Right forelimb (tissue), 1 donor: ENCODE measurements at places on chromosomes 11 and 22.

DNA sequence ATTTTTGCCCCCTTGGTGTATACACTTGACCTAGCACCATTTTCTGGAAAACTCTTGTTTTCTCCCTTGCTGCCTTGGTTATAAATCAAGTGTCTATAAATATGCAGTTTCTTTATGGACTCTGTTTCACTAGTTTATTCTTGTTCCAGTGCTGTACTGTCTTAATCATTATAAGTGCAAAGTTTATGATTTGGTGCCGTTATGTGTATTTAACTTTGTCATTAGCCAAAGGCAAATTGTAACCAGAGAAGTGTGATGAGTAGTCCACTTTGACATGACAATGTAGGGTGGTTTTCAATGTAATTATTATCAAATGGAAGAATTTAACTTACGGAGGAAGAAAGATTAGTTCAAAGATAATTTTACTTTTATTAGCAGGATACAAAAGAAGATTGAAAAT is 40.3 kb downstream of the SPECC1L start:
- no peak for DNase-seq

DNA sequence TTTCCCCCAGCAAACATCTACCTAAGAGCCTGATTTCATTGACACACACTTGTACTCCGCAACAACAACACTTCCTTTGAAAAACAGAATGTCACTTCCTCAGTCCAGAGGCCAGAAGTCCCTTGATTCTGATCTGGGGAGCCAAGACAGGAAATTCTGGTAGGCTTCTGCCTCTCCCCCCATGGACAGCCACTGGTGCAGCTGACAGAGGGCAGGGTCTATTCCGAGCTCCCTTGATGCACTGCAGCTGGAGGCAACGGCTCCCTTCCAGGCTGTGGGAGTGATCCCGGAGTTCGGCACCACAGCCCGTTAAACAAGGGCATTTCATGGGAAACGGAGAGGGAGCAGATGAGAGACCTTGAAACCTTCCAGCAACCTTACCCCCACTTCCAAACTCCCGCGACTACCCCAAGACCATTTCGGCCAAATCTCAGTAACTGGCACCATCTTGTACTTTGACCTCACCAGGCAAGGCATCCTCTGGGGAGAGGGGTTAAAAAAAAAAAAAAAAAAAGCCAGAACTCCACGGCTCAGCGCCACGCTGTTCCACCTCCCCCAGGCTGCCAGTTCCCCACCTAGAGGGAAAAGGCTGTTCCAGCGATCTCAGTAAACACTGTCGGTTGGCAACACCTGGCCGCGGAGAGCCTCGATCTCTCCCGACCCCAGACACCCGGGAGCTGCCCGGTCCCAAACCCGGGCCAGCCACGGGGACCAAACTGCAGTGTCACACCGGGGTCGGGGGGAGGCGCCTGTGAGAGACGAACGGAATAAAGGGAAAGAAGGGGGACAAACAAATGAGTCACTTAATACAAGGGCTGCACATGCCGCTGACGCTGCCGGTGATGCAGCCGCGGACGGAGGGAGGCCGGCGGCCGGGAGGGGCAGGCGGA is 1.1 kb downstream of the GAB2 start:
- peak; percentile 84 for DNase-seq

GRCh38 chr11:12925520-12925919 is 83.6 kb upstream of the RASSF10 start:
- no peak for DNase-seq

DNA sequence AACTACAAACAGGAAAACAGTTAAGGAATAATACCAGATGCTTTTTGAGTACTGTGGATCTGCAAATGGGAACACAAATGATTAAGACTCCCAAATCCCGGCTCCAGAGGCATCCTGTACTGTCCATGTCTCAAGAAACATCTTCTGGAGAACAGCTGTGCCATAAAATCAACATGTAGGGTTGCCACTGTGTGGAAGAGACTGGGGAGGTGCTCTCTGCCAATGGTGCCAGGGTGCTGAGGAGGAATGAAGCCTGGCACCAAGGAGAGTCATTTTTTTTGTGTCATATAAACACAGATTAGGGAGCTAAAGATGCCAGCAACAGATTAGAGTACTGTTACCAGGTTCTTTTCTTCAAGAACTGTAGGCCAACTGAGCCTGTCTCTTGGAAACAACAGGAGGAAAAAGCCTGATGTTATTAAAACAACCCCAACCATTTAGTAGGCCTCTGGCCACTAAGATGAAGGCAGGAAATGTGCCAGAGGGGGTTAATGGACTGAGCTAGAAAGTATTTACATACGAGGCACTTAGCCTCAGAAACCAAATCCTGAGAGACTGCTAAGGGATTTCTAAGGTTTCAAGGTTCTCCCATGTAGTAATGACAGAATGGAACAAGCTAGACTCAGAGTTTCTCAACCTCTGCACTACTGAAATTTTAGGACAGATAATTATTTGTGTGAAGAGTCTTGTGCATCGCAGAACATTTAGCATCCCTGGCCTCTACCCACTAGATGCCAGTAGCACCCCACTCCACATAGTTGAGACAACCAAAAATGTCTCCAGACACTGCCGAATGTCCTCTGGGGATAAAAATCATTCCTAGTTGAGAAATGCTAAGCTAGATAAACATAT is 54.6 kb upstream of the CHRM4 start:
- no peak for DNase-seq

- DNase-seq: no peak
These were observed 51.3 kb downstream of the BCR start for GRCh38 chr22:23231471-23232093.

- no peak for DNase-seq
These were observed 27.6 kb downstream of the SCN4B start for GRCh38 chr11:118124929-118125535.

- no peak for DNase-seq
These were observed 17.3 kb downstream of the RNF121 start for GRCh38 chr11:71946144-71946571.

DNA sequence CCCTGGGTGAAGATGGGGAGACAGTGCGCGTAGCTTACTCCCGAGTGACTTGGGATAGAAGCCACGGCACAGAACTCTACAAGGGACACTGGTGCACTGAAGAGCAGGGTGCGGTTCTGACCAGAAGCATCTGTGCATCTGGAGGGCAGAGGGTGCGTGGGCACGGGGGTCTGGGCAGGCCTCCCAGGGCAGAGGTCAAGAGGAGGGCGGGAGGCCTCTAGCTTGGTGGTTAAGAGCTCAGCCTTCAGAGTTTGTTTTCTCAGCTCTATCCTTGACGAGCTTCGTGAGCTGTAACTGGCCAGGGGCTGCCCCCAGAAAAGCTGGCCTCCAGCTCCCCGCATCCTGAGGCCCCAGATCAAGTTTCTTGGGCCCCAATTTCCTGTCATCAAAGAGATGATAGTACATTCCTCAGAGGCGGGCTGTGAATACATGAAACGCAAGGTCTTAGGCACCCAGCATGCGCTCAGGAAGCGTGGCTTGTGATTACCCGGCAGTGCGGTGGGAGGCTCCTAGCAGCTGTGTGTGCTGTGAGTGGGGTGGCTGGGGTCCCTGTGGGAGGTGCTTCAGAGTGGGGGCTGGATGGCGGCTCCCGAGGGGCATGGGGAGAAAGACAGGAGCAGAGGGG is 6.0 kb upstream of the BID start:
- DNase-seq: no peak

- no peak for DNase-seq
These were observed 488.0 kb upstream of the CCDC90B start for GRCh38 chr11:83773950-83774880.

DNA sequence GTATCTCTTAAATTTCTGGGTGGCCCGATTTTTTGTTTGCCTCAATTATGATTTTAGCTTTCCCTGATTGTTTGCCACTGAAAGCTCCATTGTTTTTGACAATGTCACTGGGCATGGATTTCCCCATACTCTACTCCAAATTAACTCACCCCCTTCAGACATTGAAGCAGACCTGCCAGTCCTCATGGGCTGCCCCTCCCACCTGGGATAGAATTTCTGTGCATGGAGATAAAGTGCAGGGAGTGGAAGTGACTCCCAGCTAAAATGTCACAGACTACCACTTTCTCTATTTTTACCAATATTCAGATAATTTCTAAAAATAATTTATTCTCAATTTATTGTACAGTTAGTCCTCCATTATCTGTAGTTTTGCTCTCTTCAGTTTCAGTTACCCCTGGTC is 79.1 kb upstream of the CLPB start:
- DNase-seq: no peak

DNA sequence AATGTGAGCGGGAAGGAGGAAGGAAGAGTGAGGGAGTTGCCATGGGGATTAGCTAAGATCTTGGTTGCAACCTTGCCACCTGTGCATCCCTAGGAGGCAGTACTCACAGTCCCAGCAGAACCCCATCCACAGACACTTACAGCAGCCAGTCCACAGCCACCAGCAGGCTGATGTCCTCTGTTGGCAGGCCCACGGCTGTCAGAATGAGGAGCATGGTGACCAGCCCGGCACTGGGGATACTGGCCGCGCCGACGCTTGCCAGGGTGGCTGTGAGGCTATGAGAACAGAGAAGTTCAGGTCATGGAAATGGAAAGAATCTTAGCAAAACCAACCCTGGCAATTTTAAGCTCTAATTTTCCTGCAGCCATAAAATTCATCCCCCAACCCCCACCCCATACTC is 138.6 kb downstream of the SLC1A2 start:
- no peak for DNase-seq

DNA sequence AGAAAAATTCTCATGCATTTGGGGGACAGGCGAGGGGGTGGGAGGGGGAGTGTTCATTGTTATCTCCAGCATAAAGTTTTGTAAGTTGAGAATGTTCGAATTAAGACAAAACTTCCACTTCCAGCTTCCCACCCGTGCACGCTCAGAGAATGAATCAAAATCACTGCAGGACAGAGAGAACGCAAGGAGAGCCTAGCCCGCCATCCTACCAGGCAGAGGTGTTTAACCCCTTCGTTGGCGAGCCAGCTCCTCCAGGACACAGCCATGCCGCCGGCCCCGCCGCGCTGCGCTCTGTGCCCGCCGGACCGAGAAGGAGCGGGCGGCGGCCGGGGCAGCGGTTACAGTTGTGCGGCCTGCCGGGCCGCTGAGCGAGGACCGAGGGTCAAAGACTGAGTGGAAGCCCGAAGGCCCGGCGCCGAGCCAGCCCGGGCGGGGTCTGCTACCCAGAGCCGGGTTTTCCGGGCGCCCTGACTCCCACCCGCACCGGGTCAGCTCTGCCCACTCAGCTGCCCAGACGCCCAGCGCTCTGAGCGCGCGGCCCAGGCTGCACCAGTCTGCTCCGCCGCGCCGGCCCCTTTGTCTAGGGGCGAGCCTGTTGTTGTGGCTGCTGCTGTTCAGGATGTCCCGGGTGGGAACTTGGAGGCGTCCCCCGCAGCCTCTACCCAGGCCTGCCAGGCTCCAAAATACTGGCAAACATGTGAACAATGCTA is at the start of gene NOX4:
TSS of gene NOX4 (minus strand) at position 395 of the 710 bp plus-strand sequence. CDS start at position 266, 129 bp downstream.
- peak; percentile 84 for DNase-seq

- DNase-seq: no peak
These were observed 25.3 kb upstream of the PRR5 start for GRCh38 chr22:44676441-44677352.

GRCh38 chr11:19845626-19846025 is 133.0 kb downstream of the NAV2 start:
- no peak for DNase-seq

- DNase-seq: peak; percentile 41
These were observed 904.5 kb upstream of the API5 start for GRCh38 chr11:42407341-42407740.

DNA sequence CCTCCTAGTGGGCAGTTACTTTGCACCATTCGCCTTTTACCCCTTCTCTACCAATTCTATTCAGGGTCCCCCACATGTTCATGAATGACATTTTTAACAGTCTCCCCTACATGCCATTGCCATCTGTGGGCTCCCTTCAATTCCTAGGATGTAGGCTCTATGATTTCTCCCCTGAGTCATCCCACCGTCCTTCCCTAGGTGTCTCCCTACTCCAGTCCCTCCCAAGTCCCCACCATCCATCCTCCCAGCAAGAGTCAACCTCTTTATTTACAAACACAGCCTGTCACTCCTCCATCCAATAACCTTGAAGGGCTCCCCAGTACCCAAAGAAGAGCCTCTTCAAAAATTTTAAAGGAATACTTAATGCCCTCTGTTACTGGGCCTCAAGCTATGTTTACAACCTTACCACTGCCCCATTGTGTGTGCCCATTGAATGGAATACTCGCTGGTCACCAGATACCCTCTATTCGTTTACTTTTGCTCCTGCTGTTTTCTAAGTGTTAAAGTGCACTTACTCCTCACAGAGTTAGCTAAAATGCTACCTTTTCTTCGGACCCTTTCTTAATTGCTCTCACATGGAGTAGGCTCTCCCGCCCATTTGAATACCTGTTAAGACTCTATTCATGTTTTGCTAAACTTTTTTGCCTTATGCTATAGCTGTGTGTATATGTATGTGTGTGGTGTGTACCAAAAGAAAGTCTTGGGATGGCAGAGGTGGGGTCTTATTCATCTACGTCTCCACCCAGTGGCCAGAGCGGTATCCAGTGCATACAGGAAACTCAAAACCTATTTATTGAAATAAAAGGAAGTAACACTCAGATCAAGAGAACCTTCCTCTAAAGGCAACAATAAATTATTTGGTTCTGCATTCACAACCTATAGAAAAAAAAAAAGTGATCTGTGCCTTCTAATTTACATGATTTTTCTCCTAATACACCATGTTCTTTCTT is 235.8 kb upstream of the CCDC90B start:
- no peak for DNase-seq

GRCh38 chr11:86116386-86116726 is 47.5 kb upstream of the PICALM start:
- no peak for DNase-seq

DNA sequence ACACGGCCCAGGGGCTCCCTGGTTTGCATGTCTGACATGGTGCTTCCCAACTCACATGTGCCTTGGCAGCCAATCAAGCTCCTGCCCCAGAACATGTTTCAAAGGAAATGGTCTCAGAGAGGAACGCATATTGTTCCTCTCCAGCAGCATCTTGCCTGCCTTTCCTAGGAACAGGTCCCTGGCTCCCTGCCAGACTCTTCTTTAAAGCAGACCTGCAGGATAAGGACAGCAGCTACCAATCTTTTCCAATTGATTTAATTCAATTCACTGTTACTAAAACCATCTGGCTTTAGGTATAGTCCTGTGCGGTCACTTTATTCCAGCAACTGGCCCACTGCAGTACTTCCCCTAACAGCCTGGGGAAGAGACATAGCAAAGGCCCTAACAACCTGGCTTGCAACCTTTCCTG is 79.9 kb downstream of the AMBRA1 start:
- DNase-seq: no peak

DNA sequence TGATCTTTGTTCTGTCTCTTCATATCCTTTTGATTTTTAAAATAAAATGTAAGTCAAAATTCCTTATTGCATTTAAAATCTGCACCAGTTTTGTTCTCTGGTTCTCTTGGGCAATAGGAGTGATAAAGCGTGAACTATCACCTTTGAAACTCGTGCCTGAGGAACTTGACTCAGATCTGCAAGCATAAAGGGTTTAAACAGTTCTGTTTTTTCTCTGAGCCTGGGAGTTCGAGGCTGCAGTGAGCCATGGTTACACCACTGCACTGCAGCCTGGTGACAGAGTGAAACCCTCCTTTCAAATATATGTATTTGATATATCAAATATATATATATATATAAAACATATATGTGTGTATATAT is 38.9 kb upstream of the CLMP start:
- DNase-seq: no peak
